Pancreas (tissue), 10 donors: ENCODE measurements at places on chromosomes 4 and X. TPM values are rescaled to one million over a fixed set of nuclear protein-coding genes. Genes with fewer than 3 reads are reported as not detected.

DNA sequence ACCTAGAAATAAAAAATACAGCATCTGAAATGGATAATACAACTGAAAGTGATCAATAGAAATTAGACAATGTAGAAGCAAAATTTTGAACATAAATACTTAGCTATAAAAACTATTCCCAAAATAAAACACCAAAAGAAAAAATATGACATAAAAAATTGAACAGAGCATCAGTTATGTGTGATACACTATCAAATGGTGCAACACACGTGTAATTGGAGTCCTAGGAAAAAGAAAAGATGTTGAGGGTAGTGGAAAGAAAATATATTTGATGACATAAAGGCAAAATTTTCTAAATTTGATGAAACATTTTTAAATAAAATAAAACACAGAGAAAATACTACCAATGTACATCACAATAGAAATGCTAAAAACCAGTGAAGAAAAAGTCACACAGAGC, 63.1 kb downstream of the NPY2R start:
- no peak overlapping the region for H3K27ac ChIP-seq
- H3K36me3 ChIP-seq, result no peaks in the 10 kb centered on the region
- no peak overlapping the region for H3K4me3 ChIP-seq
- DNase-seq, result no peak
- H3K4me1 ChIP-seq, result no peaks in the 10 kb centered on the region

DNA sequence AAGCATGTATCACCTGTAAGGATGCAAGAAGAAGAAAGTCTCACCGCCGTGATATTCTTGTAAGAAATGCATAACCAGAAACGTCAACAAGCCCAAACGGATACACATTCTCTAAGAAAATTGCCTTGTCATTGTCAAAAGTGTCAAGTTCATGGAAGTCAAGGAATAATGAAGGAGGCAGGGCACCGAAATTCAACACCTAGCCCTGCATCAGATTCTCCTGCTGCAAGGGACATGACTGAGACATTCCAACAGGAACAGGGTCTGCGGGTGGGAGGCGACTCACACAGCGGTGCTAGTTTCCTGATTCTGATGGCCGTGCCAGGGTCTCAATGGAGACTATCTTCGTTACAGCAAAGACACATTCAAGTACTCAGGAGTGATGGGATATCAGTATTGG, 26.7 kb downstream of the IRF2 start:
- no peaks in the 10 kb centered on the region for H3K36me3 ChIP-seq
- H3K27me3 ChIP-seq, result no peaks in the 10 kb centered on the region
- no peak for DNase-seq
- no peaks in the 10 kb centered on the region for H3K4me1 ChIP-seq

- no peaks in the 10 kb centered on the region for H3K27me3 ChIP-seq
- H3K4me1 ChIP-seq, result no peaks in the 10 kb centered on the region
- DNase-seq, result no peak
- H3K4me3 ChIP-seq, result no peak overlapping the region
- H3K27ac ChIP-seq, result no peak overlapping the region
Measured at GRCh38 chr4:101067383-101067782, 279.9 kb downstream of the PPP3CA start.

GRCh38 chrX:136237074-136237473, 14.1 kb downstream of the MAP7D3 start:
- no peaks in the 10 kb centered on the region for H3K36me3 ChIP-seq
- H3K27ac ChIP-seq, result no peak overlapping the region
- DNase-seq, result no peak
- no peak overlapping the region for H3K4me3 ChIP-seq
- no peaks in the 10 kb centered on the region for H3K27me3 ChIP-seq
- no peaks in the 10 kb centered on the region for H3K4me1 ChIP-seq

DNA sequence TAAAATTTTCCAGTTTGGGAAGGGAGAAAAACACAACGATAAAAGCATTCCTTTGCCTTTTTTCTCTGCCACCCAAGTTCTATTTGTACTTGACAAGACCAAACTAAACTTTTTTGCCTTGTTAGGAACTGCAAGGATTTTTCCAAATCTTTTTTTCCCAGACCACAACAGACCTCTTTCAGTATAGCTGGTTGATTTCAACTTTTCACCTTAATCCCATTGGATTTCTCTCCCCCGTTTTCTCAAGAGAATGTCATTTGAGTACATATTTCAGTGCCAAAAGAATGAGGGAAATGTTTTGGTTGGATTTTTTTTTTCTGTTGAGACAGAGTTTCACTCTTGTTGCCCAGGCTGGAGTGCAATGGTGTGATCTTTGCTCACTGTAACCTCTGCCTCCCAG, 18.5 kb upstream of the SGMS2 start:
- peaks cover 19% of the 10 kb centered on the region for H3K4me1 ChIP-seq
- no peak overlapping the region for H3K4me3 ChIP-seq
- no peak for DNase-seq
- H3K36me3 ChIP-seq, result no peaks in the 10 kb centered on the region
- no peaks in the 10 kb centered on the region for H3K27me3 ChIP-seq

DNA sequence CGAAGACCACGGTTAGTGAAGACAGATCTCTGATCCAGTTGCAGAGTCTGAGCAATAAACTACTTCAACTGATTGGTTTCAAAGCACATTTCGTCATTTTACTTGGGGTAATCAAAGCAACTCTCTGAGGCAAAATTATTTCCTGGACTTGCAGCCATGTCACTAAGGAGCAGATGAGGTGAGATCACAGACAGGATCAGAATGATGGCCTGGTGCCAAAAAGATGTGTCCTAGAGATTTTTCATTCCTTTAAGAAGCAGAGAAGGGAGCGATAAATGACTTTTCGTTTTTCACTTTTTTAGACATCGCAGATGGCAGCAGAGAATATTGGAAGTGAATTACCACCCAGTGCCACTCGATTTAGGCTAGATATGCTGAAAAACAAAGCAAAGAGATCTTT, 83.9 kb downstream of the PTTG2 start:
- H3K4me1 ChIP-seq, result no peaks in the 10 kb centered on the region
- DNase-seq, result no peak
- no peak overlapping the region for H3K27ac ChIP-seq
- no peak overlapping the region for H3K4me3 ChIP-seq
- no peaks in the 10 kb centered on the region for H3K27me3 ChIP-seq

DNA sequence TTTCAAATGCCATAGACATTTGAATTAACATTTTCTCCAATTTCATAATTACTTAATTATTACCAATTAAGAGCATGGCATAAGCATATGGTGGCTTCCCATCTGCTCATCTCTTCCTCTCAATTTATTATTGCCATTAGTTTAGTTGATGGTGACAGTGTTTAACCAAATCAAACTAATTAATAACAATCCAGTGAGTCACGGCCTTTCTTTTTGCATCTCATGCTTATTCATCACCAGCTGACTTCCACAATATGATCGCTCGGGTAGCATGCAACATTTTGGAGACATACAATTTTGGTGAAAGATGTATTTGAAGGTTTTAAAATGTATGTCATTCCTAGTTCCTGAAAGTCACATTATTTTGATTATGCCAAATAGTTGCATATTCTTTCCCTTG, 172.8 kb upstream of the TACR3 start:
- no peaks in the 10 kb centered on the region for H3K36me3 ChIP-seq
- no peaks in the 10 kb centered on the region for H3K27me3 ChIP-seq
- H3K4me1 ChIP-seq, result no peaks in the 10 kb centered on the region
- H3K4me3 ChIP-seq, result no peak overlapping the region
- no peak overlapping the region for H3K27ac ChIP-seq

DNA sequence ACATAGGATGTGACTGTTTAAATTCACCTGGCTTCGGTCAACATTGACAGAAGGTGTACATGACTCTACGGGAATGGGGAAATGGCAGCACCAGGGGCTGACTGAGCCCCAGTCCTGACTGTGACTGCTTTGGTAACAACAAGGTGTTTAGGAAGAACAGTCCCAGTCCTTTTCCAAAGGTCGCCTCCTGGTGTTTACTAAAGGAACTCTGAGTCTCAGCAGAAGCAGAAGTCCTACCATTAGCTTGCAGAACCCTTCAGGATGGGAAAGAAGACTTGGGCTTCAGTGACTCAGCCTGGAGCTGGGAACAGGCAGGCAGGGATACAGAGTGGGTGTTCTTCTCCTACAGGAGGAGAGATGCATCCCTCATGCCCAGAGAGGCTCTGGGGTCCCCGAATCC, 103.3 kb downstream of the MGST2 start:
- no peaks in the 10 kb centered on the region for H3K4me1 ChIP-seq
- no peak for DNase-seq
- H3K27me3 ChIP-seq, result no peaks in the 10 kb centered on the region
- H3K4me3 ChIP-seq, result no peak overlapping the region

- no peak overlapping the region for H3K27ac ChIP-seq
- H3K4me1 ChIP-seq, result no peaks in the 10 kb centered on the region
- no peak overlapping the region for H3K4me3 ChIP-seq
- H3K27me3 ChIP-seq, result no peaks in the 10 kb centered on the region
- no peaks in the 10 kb centered on the region for H3K36me3 ChIP-seq
- no peak for DNase-seq
Measured at GRCh38 chr4:26299254-26299882, 21.4 kb upstream of the RBPJ start.

GRCh38 chr4:23097251-23097650, 404.5 kb downstream of the GBA3 start:
- H3K27ac ChIP-seq, result no peak overlapping the region
- no peaks in the 10 kb centered on the region for H3K36me3 ChIP-seq
- no peak for DNase-seq
- H3K4me1 ChIP-seq, result no peaks in the 10 kb centered on the region
- no peaks in the 10 kb centered on the region for H3K27me3 ChIP-seq

- peaks cover 3% of the 10 kb centered on the region for H3K27me3 ChIP-seq
- DNase-seq, result no peak
- H3K4me3 ChIP-seq, result no peak overlapping the region
- H3K27ac ChIP-seq, result no peak overlapping the region
Measured at GRCh38 chr4:8681391-8681790, 88.8 kb downstream of the CPZ start.

DNA sequence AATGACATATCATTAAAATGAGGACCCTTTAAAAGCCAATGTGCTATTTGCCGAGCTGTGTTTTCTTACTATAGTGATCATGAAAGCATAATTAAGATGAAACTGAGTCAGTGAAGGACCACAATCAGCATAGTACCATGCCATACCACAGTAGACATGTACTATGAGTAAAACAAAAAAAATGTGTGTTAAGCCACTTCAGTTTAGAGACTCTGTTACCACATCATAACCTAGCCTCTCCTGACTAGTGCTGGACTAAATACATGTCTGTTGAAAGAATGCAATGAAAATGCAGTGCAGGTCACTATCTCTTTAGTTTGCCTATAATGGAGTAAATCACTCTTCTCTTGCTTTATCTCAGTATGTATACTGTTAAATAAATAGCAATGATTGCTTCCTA, 12.3 kb upstream of the DDX53 start:
- no peaks in the 10 kb centered on the region for H3K4me1 ChIP-seq
- no peak overlapping the region for H3K27ac ChIP-seq
- no peak overlapping the region for H3K4me3 ChIP-seq
- no peaks in the 10 kb centered on the region for H3K27me3 ChIP-seq

GRCh38 chr4:37531151-37531550, 155.0 kb downstream of the RELL1 start:
- DNase-seq, result no peak
- H3K27ac ChIP-seq, result no peak overlapping the region
- no peak overlapping the region for H3K4me3 ChIP-seq

DNA sequence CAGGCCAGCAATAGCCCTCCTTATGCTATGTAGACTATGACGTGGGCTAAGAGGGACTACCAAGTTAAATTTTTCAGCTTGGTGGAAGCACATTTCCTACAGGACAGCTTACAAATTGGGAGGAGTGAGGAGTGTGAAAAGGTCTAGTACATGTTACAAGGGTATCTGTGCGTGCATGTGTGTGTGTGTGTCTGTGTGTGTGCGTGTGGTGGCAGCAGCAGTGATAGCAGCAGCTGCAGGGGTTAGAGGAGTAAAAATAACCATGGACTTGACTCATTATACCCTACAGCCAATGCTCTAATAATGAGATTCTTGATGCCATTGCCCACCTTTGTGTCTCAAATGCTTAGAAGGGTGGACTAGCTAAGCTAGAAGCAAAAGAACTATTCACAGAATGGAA, 88.6 kb downstream of the SLC9A7 start:
- H3K36me3 ChIP-seq, result no peaks in the 10 kb centered on the region
- no peak for DNase-seq
- no peak overlapping the region for H3K4me3 ChIP-seq
- no peaks in the 10 kb centered on the region for H3K27me3 ChIP-seq
- no peaks in the 10 kb centered on the region for H3K4me1 ChIP-seq

GRCh38 chr4:182600856-182601255, 316.3 kb downstream of the DCTD start:
- no peak overlapping the region for H3K4me3 ChIP-seq
- no peaks in the 10 kb centered on the region for H3K36me3 ChIP-seq
- H3K27me3 ChIP-seq, result no peaks in the 10 kb centered on the region
- no peak overlapping the region for H3K27ac ChIP-seq
- DNase-seq, result no peak

GRCh38 chrX:16464369-16464768, 185.6 kb upstream of the S100G start:
- no peaks in the 10 kb centered on the region for H3K4me1 ChIP-seq
- H3K36me3 ChIP-seq, result no peaks in the 10 kb centered on the region
- H3K27ac ChIP-seq, result no peak overlapping the region
- peaks cover 4% of the 10 kb centered on the region for H3K27me3 ChIP-seq
- no peak for DNase-seq
- no peak overlapping the region for H3K4me3 ChIP-seq

GRCh38 chr4:135316266-135316779, 1114.7 kb upstream of the PABPC4L start:
- no peaks in the 10 kb centered on the region for H3K4me1 ChIP-seq
- no peak overlapping the region for H3K4me3 ChIP-seq
- no peaks in the 10 kb centered on the region for H3K36me3 ChIP-seq
- no peak for DNase-seq
- H3K27me3 ChIP-seq, result no peaks in the 10 kb centered on the region

DNA sequence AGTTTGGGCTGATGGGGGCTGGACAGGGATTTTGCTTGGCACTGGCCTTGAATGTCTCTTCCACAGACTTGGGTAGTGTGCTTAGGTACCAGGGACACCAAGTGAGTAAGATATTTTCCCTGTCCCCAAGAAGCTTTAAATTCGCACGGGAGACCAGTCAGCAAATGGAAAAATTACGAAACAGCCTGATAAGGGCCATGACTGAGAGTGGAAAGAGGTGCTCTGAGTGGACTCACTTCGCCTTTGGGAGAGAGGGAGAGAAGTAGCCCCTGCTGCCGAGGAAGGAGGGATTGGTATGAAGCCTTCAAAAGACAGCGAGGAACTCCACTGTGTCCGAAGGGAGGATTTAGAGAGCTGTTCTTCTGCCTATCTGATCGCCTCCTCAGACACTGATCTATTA, 2.6 kb downstream of the LSM6 start:
- H3K27ac ChIP-seq, result no peak overlapping the region
- DNase-seq, result no peak
- no peaks in the 10 kb centered on the region for H3K27me3 ChIP-seq
- no peaks in the 10 kb centered on the region for H3K36me3 ChIP-seq
- H3K4me3 ChIP-seq, result no peak overlapping the region

CCDC158 gene
- 0.94 TPM for total RNA-seq

ARMCX1 gene
- 12.5 TPM for total RNA-seq

RHOXF2 gene
- not detected for total RNA-seq

DTHD1 gene
- 0.12 TPM for total RNA-seq

GATA1 gene
- not detected for total RNA-seq

HHIP gene
- total RNA-seq, result 0.12 TPM

MTMR8 gene
- total RNA-seq, result 1.2 TPM
